BJ (cell line): ENCODE measurements at places on chromosomes 16 and 17.
A peak's percentile ranks its signal among the peaks of the same experiment; 100 is the strongest.

DNA sequence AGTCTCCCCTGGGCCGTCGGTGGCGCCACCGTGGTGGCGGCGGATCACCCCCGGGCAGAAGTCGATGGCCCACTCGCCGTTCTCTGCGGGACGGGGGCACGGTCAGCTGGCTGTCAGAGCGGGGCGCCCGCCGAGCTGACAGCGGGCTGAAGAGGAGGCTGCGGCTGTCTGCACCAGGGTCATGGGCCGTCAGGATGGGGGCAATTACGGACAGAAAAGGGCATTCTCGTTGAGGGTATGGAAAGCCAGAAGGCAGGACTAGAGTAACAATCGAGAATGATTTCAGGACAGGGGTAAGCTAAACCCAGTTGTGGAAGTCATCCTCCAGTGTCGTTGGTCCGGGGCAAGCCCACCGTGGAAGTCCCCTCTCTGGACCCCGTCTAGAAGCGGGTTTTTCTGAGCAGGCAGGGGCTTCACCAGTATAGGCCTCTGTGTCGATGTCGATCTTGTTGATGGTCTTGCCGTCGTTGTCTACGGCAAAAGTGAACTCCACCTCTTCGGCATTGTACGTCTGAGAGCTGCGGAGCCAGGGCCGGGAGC lies 1.7 kb downstream of the CHRNE start:
- DNase-seq = no peak

DNA sequence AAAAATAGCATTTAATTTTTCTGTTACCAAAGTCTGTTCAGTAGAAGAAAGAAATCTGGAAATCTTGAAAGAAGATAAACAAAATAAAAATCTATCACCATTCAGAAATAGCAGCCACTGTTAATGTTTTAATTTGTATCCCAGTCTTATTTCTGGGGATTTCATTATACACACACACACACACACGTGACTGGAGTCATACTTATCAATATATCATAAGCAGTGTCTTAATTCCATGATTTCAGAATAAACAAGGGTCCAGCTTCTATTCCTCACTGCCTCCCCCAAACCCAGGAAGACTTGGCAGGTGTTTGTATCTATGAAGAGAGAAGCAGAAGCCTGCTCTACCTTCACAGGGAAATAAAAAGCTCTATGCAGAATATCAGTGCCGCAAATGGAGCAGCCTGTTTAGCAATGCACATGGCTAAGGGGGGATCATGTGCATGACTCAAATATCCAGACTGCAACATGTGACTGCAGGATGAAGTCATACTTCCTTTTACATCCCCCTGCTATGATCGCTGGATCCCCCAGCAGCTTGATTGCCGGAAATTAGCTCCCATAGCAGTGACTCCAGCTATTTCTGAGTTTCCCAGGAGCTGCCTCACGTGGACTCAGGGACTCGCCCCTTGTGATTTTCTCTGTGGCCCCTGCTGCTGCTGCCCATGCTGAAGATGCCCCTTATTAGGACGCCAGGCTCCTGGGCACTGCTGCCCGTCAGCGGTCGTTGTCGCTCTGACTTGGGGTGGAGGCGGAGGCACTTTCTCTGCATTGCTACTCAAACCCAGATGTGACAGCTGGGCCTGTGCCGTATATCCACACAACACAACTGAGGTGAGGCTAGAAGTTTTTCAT lies 341.0 kb downstream of the CPPED1 start:
- no peak for DNase-seq

GRCh38 chr17:80859002-80859941 lies 132.4 kb upstream of the CHMP6 start:
- DNase-seq = peak; percentile 60

GRCh38 chr16:15636392-15636873 lies 6.5 kb downstream of the MARF1 start:
- no peak for DNase-seq

GRCh38 chr17:43212641-43213490 lies 1.2 kb downstream of the TMEM106A start:
- DNase-seq = no peak

- no peak for DNase-seq
These were observed 105.7 kb downstream of the C17orf67 start for GRCh38 chr17:56727876-56728617.

DNA sequence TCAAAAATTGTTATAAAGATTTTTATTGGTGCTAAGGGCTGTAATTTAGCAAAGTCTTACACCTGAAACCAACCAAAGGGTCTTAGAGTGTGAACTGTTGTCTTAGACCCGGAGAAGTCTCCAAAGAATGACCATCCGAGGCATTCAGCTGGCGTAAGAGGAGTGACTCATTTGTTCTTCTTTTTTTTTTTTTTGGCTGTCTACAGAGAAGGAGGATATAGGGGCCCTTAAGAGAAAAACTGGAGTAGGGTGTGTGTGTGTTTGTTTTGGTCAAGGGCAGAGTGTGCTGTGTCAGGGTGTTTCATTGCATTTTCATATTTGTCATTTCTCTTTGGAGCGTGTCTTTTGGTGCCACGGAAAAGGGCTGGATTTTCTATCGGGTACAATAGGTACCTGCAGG lies 508.0 kb downstream of the WWOX start:
- no peak for DNase-seq
